ENCODE measurements at places on chromosomes 12 and 14.

- no peak overlapping the region for H3K27ac ChIP-seq
- DNase-seq = no peak
- no peak overlapping the region for H3K4me3 ChIP-seq
- no peaks in the 10 kb centered on the region for H3K4me1 ChIP-seq
Measured at GRCh38 chr12:41053046-41053445, 135.1 kb upstream of the PDZRN4 start.

DNA sequence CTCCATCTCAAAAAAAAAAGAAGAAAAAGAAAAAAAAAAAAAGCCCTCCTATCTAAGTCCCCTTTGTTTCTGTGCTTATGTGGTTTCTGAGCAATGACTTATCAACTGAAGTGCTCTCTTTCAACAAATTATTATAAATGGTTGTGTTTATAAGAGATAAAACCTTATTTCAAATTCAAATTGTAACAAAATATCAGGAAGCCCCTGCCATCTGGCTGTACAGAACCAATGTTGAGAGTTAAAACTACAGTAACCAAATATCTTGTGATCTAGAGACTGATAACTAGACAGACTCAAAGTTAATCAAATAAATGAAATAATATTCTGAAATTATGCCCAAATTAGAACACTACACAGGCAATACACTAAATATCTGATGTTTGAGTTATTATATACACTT is 143.0 kb upstream of the CPNE8 start:
- H3K4me3 ChIP-seq = no peak overlapping the region
- no peaks in the 10 kb centered on the region for H3K36me3 ChIP-seq
- H3K4me1 ChIP-seq = no peaks in the 10 kb centered on the region
- peaks cover 4% of the 10 kb centered on the region for H3K27me3 ChIP-seq
- H3K27ac ChIP-seq = no peak overlapping the region
- no peak for DNase-seq

- DNase-seq = no peak
- H3K27ac ChIP-seq = peak overlapping the region; percentile 74
- peaks cover 57% of the 10 kb centered on the region for H3K36me3 ChIP-seq
- H3K4me1 ChIP-seq = peaks cover 19% of the 10 kb centered on the region
Measured at GRCh38 chr14:50762931-50763300, 68.0 kb downstream of the NIN start.

DNA sequence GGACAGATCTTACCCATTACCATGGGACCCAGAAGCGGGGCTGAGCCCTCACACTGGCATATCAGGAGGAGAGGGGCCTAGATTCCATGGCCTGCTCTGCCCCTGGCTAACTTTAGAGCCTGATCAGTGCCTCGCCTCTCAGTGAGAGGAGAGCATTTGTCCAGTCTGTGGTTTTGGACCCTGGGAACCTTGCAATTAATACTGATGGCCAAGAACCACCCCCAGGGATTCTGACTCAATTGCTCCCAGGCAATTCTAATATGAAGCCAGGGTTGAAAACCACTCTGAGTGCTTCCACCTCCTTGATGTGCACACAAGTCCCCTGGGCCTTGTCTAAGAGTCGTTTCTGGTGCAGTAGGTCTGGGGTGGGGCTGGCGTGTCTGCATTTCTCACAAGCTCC is 67.7 kb downstream of the CALM1 start:
- H3K36me3 ChIP-seq = no peaks in the 10 kb centered on the region
- H3K27me3 ChIP-seq = peaks cover 4% of the 10 kb centered on the region
- no peak for DNase-seq
- no peak overlapping the region for H3K4me3 ChIP-seq

GRCh38 chr12:110252716-110253115 is 28.3 kb upstream of the ATP2A2 start:
- no peaks in the 10 kb centered on the region for H3K36me3 ChIP-seq
- peaks cover 1% of the 10 kb centered on the region for H3K27me3 ChIP-seq
- H3K4me3 ChIP-seq = no peak overlapping the region
- no peaks in the 10 kb centered on the region for H3K4me1 ChIP-seq

DNA sequence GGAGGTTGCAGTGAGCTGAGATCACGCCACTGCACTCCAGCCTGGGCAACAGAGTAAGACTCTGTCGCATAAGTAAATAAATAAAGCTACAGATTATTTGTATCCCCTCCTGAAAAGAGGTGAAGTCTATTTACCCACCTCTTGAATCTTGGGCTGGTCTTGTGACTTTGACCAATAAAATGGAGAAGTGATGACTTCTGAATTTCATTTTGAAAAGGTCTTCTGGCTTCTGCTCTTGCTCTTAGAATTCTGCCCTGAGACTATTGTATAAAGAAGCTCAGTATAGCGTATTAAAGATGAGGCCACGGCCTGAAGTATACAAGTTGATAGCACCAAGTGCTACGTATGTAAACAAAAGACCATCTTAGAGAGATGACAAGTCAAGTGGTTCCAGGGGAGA is 88.3 kb upstream of the AMN1 start:
- no peak for DNase-seq
- H3K4me3 ChIP-seq = no peak overlapping the region
- no peak overlapping the region for H3K27ac ChIP-seq
- no peaks in the 10 kb centered on the region for H3K36me3 ChIP-seq
- H3K27me3 ChIP-seq = no peaks in the 10 kb centered on the region
- peaks cover 8% of the 10 kb centered on the region for H3K4me1 ChIP-seq

Measured in activated T-helper 1 cell treated with anti-CD3 and anti-CD28 coated beads, Interleukin-12 subunit alpha, Interleukin-12 subunit beta, Interleukin-2, Interleukin-4 antibody, amounts not matched to agents 30 ng/mL and 10 ng/mL and 1 ng/mL, durations not matched to agents 14 hours and 24 hours and 36 hours (primary cell).